ENCODE measurements at places on chromosomes 1 and 21. TPM values are rescaled to one million over a fixed set of nuclear protein-coding genes. Genes with fewer than 3 reads are reported as not detected.
A peak's percentile ranks its signal among the peaks of the same experiment; 100 is the strongest.

DNA sequence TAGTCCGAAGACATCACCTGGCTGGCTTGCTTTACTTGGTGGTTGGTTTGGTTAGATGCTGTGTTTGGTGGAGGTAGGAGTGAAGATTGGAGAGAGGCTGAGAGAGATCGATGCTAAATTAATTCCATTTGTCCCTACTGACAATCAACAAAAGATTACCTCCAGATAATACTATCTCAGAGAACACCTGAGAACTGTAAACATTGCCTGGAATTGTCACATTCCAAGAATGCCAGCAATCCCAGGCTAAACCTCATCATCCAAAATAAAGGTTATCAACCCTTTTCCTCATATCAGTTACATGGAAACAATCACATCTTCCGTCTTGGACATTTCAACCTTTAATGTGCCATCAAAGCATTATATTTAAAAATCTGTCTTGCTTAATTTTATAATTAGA is 141.0 kb downstream of the GRIK1 start:
- H3K27me3 ChIP-seq, result peaks cover 4% of the 10 kb centered on the region
- H3K4me3 ChIP-seq, result no peak overlapping the region
- no peaks in the 10 kb centered on the region for H3K4me1 ChIP-seq
- no peak overlapping the region for H3K27ac ChIP-seq
- DNase-seq, result no peak
- no peaks in the 10 kb centered on the region for H3K36me3 ChIP-seq

GRCh38 chr1:76500116-76500515 is 367.2 kb upstream of the ST6GALNAC5 start:
- H3K4me1 ChIP-seq, result peaks cover 7% of the 10 kb centered on the region
- H3K27ac ChIP-seq, result no peak overlapping the region
- H3K36me3 ChIP-seq, result no peaks in the 10 kb centered on the region
- no peak overlapping the region for H3K4me3 ChIP-seq

TEX38 gene
- total RNA-seq, result not detected

DNA sequence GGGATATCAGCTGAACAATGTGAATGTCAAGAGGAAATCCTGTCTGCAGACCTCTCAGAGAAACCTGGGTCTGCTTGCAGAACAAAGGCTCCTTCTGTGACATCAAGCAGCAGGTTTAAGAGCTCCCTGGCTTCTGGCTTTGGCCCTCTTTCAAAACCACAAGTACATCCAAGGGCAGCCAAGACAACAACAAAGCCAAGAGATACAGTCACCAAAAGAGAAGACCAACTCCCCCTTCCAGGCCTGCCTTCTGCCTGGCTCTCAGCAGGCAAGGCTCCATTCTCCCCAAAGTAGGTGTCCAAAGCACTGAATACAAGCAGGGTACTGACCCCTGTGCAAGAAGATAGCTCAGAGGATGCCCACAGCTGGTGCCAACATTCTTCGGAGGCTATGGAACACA is 11.5 kb downstream of the BCAR3 start:
- no peak overlapping the region for H3K27ac ChIP-seq
- H3K36me3 ChIP-seq, result no peaks in the 10 kb centered on the region
- no peaks in the 10 kb centered on the region for H3K4me1 ChIP-seq
- H3K27me3 ChIP-seq, result peaks cover 4% of the 10 kb centered on the region

GRCh38 chr1:46708121-46708520 is 10.8 kb downstream of the EFCAB14 start:
- peaks cover 30% of the 10 kb centered on the region for H3K4me1 ChIP-seq
- no peak overlapping the region for H3K4me3 ChIP-seq
- no peaks in the 10 kb centered on the region for H3K27me3 ChIP-seq
- H3K36me3 ChIP-seq, result peaks cover 37% of the 10 kb centered on the region
- DNase-seq, result no peak

RGS2 gene
- total RNA-seq, result 6.3 TPM

GRCh38 chr1:17648457-17649145 is 106.5 kb upstream of the ACTL8 start:
- no peak overlapping the region for H3K27ac ChIP-seq
- H3K27me3 ChIP-seq, result no peaks in the 10 kb centered on the region

PTBP2 gene
- total RNA-seq, result 12.4 TPM

GRCh38 chr1:209038735-209039134 is 544.8 kb upstream of the CAMK1G start:
- peaks cover 4% of the 10 kb centered on the region for H3K4me1 ChIP-seq
- no peaks in the 10 kb centered on the region for H3K36me3 ChIP-seq
- DNase-seq, result no peak
- H3K27me3 ChIP-seq, result peaks cover 6% of the 10 kb centered on the region
- H3K27ac ChIP-seq, result no peak overlapping the region

- H3K27ac ChIP-seq, result no peak overlapping the region
- H3K27me3 ChIP-seq, result no peaks in the 10 kb centered on the region
- H3K4me1 ChIP-seq, result peaks cover 3% of the 10 kb centered on the region
- no peaks in the 10 kb centered on the region for H3K36me3 ChIP-seq
- no peak for DNase-seq
- H3K4me3 ChIP-seq, result no peak overlapping the region
These were observed 123.2 kb downstream of the SMYD2 start for GRCh38 chr1:214404154-214404553.

DNA sequence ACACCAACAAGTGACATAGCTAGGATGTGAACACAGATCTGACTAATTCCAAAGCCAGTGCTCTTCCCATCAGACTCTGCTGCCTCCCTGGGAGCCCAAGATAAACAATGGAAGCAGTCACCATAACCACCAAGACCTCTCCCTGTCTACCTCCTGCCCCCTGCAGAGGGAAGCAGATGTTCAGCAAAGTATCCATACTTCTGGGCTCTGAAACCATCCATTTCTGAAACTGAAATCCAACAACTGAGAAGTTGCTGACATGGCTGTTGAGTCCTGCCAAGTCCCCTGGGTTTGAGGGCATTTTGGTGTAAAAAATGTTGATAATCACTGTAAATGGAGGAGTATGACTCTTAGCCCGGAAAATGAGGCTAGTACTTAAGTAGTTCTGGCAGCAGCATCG is 102.1 kb downstream of the TYW3 start:
- H3K4me3 ChIP-seq, result no peak overlapping the region
- H3K4me1 ChIP-seq, result no peaks in the 10 kb centered on the region
- DNase-seq, result no peak
- no peak overlapping the region for H3K27ac ChIP-seq

- no peaks in the 10 kb centered on the region for H3K27me3 ChIP-seq
- peak; percentile 65 for DNase-seq
- H3K4me1 ChIP-seq, result peaks cover 32% of the 10 kb centered on the region
- peaks cover 12% of the 10 kb centered on the region for H3K36me3 ChIP-seq
- H3K4me3 ChIP-seq, result no peak overlapping the region
These were observed 45.6 kb upstream of the JAK1 start for GRCh38 chr1:65011983-65012382.

RPTN gene
- not detected for total RNA-seq

FTCD gene
- 0.85 TPM for total RNA-seq

TIPRL gene
- 52.5 TPM for total RNA-seq

SGIP1 gene
- not detected for total RNA-seq

STUM gene
- total RNA-seq, result not detected

TRIM46 gene
- total RNA-seq, result 6.1 TPM

CENPF gene
- total RNA-seq, result 70.6 TPM

Measured in activated CD8-positive, alpha-beta T cell treated with anti-CD3 and anti-CD28 coated beads for 36 hours (primary cell).